ENCODE measurements at places on chromosomes 11 and 22.

DNA sequence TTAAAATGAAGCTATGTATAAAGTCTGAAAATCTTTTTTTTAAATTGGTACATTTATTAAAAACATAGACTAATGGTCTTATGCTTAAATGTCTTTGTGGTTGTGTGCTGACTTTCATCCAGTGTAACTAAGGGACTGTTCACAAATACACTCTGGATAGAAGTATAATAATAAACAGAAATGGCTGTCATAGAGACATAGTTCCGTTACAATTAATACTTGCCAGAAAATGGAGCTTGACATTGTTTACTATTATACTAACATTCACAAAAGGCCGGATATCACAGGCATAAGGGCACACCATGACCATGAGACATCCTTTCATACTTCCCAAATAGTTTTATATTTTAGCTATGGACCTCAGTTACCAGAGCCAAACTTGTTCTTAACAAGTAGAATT lies 161.3 kb downstream of the DDX10 start:
- DNase-seq = no peak

DNA sequence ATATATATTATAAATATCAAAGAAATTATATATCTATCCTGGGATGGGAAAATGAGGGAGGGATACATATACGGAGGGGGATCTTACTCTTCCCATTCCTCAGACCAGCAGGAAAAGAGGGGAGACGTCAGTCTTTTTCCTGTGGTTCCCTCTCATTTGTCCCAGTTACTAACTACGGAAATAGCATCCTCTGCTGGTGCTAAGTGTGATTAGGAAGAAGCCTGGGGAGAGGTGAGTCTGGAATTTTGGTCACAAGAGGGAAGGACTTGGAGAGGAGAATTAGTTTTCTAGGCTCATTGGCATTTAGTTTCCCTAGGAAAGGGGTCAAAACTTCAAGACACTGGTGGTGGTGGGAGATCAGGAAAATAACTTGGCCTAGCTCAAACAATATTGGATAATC lies 11.6 kb downstream of the MED19 start:
- DNase-seq = no peak

DNA sequence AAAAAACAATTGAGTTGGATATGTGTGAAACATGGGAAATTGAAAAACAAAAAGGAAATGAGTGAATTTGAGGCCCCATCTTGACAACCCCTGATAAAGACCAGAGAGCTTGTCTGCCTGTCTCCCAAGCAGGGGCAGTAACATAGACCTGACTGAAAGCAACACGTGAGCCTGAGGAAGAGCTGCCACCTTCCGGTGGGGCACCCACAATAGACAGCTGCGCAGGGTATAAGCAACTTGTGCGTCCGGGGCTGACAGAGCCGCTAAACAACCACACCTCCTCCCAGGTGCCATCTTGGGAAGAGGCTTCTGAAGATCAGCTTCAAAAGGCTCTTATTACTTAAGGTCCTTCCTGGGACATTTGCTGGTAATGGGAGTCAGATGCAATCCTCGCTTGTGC lies 166.8 kb downstream of the NTM start:
- DNase-seq = no peak

DNA sequence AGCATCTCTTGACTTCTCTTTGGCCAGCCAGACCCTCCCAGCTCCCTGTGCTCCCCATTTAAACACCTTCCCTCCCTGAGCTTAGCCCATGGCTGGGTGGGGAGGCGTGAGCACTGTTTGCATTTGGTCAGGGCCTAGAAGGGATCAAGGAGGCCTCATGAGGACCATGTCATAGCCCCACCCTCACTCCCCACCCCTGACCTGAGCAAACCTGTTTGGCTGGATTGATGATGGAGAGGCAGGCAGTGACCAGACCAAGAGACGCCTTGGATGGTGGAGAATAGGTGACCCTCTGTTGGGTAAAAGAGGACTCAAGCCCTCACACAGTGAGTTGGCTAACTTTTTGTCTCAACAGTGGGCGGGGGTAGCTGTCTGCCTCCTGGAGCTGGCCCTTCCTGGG lies 49.9 kb downstream of the ST3GAL4 start:
- DNase-seq = no peak

DNA sequence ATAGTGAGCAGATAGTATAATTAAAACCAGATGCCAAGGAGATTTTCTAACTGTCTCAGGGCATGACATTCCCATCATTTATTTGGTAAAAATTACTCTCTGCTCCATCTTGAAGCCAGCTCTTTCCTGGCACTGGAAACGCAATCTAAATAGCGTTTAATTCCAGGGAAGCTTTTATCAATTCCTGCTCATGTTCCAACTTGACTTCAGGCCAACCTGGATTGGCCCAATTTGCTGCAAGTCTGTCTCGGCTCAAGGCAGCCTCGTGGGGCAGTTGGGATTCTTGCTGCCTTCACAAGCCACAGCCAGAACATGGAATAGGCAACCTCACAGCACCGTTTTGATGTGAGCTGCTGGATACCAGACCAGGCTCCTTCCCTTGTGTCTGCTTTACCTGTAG lies 1255.9 kb downstream of the TBC1D22A start:
- DNase-seq = no peak

DNA sequence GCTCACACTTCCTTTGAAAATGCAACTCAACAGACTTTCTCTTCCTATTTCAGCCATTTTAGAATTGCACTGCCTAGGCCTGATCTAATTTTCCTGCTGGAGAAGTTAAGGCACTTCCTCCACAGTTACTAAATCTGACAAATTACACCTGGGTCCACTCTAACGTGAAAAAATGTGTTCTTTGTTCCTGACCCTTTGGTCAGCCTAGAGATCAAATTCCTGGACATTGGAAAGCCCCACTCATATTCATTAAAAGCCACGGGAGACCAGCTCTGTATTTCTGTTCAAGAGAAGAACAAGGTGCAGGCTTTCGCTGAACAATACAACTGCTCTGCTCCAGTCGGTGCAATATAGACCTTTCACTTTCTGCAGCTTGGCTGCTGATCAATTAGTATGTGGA lies 96.6 kb downstream of the MPPED2 start:
- no peak for DNase-seq

DNA sequence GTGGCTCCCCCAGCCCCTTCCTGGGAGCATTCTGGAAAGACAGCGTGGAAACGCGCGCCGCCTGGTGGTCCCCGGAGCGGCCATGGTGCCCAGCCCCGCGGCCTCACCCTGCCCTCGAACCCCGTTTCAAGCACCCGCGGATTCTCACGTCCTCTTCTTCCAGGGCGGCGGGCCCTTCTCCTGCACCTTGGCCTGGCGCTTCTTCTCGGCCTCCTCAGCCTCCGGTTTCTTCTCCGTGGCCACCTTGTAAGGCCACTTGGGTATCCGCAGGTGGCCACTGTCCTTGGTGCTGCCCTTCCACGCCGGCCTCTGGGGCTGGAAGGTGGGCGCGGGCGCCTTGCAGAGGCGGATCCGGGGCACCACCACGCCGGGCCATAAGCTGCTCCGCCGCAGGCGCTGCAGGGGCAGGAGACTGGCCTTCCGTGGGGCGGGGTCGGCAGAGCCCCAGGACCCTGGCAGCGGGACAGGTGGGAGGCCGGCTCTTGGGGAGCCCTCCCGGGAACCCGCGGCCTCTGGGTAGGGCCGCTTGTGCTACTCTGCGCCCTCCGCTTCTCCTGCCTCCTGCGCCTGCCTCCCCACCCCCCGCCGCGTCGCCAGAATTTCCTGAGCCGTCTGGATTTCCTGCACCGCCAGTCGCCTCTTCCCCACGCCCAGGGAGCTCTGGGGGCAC lies 83.4 kb downstream of the TRIM51G start:
- no peak for DNase-seq

DNA sequence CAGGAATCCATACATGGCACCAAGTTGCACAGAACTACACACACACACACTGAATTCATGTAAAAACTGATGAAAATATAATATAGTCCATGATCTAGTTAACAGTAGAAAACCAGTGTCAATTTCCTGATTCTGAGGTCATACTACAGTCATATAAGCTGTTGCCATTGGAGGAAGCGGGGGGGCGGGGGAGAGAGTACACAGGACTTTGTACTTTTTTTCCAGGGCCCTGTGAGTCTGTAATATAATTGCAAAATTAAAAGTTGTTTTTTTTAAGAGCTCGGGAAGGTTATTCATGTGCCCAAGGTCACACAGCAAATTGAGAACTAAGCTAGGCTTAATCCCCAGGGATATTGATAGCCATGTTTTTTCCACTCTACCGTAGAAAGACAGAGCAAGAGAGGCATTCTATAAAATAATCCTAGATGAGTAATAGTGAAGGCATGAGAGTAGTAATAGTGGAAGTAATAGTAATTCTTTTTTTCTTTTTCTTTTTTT lies 312.3 kb downstream of the MN1 start:
- DNase-seq = no peak

All from stimulated activated CD4-positive, alpha-beta T cell treated with anti-CD3 and anti-CD28 coated beads, Interleukin-15, amount 100 ng/mL, for 1 hour (primary cell).